Natural killer cell treated with Interleukin-12 subunit alpha and Interleukin-12 subunit beta and Interleukin-15 and Interleukin-18, amount 100 ng/mL, for 72 hours (primary cell): ENCODE measurements at places on chromosomes 1 and 21. TPM values are rescaled to one million over a fixed set of nuclear protein-coding genes. Genes with fewer than 3 reads are reported as not detected.
A peak's percentile ranks its signal among the peaks of the same experiment; 100 is the strongest.

ZMYND12 gene
- not detected for total RNA-seq

HUNK gene
- not detected for total RNA-seq

DNA sequence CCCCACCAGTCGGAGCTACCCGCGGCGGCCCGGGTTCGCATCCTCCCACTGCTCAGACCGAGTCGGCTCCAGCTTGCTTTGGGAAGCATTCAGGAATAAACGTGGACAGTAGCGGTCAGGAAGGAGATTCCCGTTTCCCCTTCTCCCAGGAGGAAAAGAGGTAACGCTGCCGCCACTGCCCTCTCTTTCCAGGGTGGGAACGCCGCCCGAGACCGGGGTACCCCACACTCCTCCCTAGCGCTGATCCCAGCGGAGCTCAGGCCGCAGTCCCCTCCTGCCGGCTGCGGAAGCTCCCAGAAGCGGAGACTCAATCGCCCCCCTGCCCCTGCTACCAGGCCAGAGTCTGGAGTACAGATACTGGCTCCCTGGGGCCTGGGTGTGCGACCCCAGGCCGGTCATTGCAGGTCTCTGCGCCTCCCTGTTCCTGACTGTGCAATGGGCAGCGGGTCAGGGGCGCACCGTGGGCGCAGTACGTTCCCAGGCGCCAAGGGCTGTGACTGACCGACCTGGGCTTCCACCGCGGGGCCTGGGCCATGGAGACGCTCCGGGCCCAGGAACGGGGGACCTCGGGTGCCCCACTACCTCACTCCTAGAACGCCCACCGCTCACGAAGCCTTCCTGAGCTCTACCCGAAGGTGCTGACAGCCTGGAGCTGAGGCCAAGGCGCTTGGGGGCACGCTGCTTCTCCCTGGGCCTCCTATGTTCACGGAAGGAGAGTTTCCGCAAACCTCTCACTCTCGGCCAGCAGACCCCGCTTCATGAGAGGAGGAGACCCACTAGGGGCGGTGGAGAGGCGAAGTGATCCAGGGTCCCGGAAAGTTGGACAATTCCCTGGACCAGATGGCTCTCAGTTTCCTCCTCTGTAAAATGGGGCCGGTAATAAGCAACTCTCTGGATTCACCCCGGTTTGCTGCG lies 7.8 kb downstream of the DMRTA2 start:
- no peak for DNase-seq

GRCh38 chr1:38009088-38009840 lies 3.3 kb upstream of the UTP11 start:
- DNase-seq = peak; percentile 81

- DNase-seq = no peak
These were observed 1.8 kb downstream of the LMX1A start for GRCh38 chr1:165354739-165355138.

DNA sequence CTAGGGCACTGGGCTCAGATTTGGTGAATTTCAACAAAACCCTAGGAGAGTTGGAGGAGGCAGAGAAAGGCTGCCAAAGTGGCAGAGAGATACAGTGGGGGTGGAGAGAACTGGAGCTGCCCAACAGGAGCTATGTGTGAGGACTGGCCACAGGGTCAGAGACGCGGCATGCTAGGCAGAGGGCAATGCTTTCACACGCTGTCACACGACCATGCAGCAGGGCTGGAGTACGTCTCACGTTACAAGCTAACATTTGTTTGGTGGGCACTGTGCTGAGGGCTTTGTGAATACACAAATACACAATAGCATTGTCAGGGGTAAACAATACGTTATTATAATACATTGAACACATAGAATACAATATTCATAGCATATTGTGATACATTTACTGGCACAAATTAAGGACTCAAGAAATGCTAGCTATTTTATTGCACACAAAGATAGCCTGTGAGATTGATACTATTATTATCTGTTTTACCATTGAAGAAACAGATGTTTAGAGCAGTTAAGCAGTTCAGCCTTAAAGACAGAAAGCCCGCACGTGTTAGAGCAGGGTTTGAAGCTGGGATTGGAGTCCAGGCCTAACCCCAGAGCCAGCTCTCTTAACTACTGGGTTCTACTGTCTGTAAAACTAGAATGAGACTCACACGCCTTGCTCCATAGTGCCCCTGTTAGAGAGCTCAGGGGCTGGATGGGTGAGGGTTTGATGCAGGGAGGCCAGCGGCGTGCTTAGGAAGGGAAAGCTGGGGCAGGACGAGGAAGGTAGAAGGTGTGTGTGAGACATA lies 4.5 kb downstream of the RAB7B start:
- DNase-seq = no peak

DNA sequence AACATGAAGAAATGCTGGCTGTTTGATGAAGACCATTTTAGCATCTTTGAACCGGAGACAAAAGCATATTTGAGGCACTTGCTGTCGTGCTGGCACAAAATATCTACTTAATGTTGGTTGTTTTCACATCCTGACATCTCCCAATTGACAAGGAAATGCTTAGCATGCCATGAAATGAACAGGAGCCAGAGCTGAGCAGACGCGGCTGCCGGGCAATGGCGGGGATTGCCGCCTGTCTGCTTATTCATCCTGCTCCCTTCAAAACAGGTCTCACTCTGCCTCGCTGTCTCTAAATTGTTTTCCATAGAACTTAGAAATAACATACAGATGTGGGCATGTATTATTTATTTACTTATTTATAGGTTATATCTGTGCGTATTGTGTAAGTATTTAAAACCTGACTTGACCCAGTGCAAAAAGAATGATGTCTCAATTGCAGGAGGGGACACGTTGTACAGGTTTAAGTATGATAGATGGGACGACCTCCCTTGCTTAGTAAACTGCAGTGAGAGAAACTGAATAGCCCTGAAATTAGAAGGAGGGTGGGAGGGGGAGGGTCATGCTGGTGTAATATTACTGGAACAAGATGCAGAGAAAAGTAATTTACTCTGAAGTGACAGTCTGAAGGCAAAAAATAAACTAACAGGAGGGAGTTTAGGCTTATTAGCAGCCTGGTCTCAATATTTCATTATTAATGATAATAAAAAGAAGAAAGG lies 590.4 kb upstream of the PLXNA2 start:
- no peak for DNase-seq

KRTAP12-2 gene
- not detected for total RNA-seq

- DNase-seq = no peak
These were observed 74.6 kb downstream of the DNTTIP2 start for GRCh38 chr1:93804412-93804811.

DNA sequence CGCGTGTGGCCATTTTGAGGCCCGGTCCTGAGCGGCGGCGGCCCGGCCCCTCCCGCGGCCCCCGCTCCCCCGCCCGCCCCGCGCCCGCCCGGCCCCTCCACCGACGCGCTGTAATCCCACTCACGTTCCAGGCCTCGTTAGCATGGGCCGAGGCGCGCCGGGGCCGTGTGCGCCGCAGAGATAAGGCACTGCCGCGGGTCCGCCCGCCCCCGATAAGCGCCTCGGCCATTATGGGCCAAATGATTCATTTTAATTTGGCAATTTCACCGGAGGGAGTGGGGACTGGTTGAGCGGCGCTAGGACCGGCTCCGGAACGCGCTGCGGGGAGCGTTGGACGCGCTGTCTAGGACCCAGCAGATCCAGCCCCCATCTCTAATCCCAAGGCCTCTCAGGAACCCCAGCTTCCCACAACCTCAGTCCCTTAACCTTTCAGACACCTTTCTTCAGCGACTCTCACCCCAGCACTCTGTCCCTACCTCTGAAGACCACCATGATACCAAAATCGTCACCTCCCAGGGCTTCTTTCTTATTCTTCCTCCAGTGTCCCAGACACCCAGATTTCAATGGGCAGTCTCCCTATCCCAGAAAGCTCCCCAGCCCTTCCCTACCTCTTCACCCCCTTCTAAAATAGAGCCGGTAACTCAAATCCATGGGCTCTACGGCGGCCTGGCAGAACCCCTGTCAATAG lies at the start of gene TAL1:
Gene TAL1 (minus strand): TSS at position 39 of the 688 bp plus-strand sequence. CDS start 6,337 bp downstream, outside the sequence.
- no peak for DNase-seq

- no peak for DNase-seq
These were observed 888.2 kb upstream of the CXADR start for GRCh38 chr21:16624479-16625118.

GRCh38 chr1:184492536-184492935 lies 105.7 kb downstream of the C1orf21 start:
- DNase-seq = no peak

OLFML2B gene
- not detected for total RNA-seq

DNA sequence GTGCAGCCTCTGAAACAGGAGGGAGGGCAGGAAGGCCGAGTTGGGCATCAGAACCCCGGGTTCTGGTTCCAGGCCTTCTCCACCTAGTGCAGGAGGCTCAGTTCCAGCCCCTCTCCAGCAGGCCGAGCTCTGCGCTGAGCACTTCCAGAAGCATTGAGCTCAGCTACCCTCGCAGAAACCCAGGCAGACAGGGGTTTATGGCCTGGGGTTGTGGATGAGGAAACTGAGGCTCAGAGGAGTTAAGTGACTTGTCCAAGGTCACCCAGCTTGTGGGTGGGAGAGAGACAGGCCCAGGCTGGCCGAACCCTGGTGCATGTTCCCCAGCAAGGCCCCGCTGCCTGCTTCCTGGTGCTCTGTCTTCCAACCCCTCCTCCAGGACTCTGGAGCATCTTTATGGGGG lies 348.9 kb downstream of the PTPRU start:
- DNase-seq = no peak

ACOT11 gene
- total RNA-seq = 0.33 TPM

GRCh38 chr1:181087400-181087901 lies 1.0 kb upstream of the IER5 start:
- DNase-seq = no peak

GRCh38 chr1:202698276-202698675 lies 12.0 kb downstream of the SYT2 start:
- DNase-seq = no peak

AVPR1B gene
- not detected for total RNA-seq

GRCh38 chr1:205630241-205630640 lies 1.6 kb downstream of the ELK4 start:
- DNase-seq = no peak

DNA sequence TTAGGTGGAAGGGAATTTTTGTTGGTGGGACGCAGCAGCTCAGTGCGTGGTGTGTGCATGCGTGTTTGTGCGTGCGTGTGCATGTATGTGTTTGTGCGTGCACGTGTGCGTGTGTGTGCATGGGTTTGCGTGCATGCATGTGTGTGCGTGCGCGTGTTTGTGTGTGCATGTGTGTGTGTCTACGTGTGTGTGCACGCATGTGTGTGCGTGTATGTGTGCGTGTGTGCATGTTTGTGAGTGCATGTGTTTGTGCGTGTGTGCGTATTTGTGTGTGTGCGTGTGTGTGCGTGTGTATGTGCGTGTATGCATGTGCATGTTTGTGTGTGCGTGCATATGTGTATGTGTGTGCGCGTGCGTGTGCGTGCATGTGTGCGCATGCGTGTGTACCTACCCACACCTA lies 20.2 kb downstream of the ATP5PO start:
- no peak for DNase-seq

- DNase-seq = no peak
These were observed 15.4 kb downstream of the RAP1GAP start for GRCh38 chr1:21653744-21654100.

- no peak for DNase-seq
These were observed 41.8 kb downstream of the S100B start for GRCh38 chr21:46562964-46563607.

DNA sequence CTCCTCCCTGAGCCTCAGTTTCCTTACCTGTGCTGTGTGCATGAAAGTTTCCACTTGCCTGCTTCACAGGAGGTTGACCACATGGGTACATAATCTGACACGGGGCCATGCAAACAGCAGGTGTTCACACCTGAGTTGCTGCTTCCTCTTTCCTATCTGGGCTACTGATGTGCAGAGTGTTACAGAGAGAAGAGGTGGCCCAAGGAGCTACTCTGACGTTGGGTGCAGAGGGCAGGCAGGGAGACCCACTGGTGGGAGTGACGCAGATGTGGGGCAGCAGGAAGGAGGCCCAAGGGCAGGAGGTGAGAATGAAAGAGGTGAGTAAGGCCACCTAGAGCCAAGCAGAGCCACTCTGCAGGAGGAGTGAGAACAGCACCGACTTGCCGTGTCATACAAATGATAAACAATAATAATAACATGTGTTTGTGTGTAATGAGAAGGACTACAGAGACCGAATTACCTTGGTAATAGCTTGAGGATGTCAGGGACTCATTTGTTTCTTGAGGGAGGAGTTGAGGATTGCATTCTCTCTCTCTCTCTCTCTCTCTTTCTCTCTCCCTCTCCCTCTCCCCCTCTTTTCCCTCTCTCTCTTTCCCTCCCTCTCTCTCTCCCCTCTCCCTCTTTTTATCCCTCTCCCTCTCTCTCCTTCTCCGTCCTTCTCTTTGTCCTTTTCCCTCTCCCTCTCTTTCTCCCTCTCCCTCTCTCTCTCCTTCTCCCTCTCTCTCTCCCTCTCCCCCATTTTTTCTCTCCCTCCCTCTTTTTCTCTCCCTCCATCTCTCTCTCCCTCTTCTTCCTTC lies 87.4 kb upstream of the IGSF21 start:
- peak; percentile 18 for DNase-seq

- no peak for DNase-seq
These were observed 15.3 kb downstream of the SRSF4 start for GRCh38 chr1:29166291-29166878.

OR10Z1 gene
- not detected for total RNA-seq

GRCh38 chr1:61169045-61169444 lies 86.7 kb downstream of the NFIA start:
- no peak for DNase-seq

DNA sequence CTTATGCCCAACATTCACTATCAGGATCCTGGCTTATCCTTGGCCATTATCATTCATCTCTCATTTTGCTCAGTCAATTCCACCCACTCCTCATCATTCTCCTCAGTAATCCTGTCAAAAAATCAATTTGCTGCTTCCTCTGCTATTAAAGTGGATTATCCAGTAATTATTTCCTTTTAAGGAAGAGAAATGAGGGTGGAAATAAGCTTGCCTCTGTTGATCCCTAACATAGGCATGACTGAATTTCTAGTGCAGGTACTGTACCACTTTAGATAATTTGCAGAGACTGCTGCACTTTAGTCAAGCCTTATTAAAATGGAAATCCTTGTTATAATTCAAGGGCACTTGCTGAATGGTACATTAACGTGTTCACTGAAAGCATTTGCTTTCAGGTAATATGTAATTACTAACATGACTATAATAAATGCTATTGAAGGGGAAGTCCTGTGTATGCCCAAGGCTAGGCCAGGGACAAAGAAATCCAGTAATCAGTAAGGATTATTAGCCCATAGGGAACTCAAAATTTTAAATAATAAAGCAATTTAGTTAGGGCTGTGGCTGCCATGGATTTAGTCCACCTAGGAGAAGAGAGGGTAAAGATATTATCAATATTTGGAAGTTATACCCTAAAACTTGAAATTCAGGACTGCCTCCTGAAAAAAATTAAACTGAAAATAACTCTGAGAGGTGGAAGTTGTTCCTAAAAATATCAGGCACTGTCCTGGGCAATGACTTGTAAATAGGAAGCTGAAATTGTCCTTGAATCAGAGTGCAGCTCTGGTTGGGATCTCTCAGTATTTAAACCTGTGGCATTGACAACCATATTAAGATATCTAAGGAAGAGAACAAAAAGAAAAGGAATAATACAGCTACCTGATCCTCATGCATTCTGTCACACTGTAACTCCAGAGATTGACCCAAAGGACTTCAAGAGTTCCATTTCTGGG lies 43.4 kb downstream of the RGS2 start:
- no peak for DNase-seq

GRCh38 chr1:74763807-74764206 lies 30.9 kb downstream of the TYW3 start:
- DNase-seq = no peak
